ENCODE measurements at places on chromosomes 3 and 15.

DNA sequence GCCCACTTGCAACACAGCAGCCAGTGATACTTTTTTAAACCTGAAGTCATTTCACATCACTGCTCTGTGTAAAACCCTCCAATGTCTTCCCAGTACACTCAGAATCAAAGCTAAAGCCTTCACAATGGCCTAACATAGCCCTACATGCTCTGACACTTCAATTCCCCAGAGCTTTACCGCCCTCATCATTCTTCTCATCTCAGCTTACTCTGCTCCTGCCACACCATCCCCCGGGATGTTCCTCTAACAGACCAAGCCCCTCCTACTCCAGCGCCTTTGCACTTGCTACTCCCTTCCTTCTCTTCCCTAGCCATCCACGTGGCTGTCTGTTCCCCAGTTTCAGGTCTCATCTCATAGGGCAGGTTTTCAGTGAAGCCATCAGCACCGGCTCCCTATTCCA is 194.0 kb downstream of the SSR3 start:
- no peak for DNase-seq

- no peak for DNase-seq
Observed at GRCh38 chr15:66288551-66289185, 4.7 kb upstream of the DIS3L start.

- no peak for DNase-seq
Observed at GRCh38 chr3:23808525-23808924, 2.8 kb downstream of the UBE2E1 start.

- no peak for DNase-seq
Observed at GRCh38 chr15:94324835-94325767, 93.7 kb downstream of the MCTP2 start.

GRCh38 chr3:71890356-71890931 is 105.5 kb upstream of the PROK2 start:
- DNase-seq, result no peak

GRCh38 chr15:79572691-79573404 is 140.7 kb downstream of the MINAR1 start:
- DNase-seq, result no peak

DNA sequence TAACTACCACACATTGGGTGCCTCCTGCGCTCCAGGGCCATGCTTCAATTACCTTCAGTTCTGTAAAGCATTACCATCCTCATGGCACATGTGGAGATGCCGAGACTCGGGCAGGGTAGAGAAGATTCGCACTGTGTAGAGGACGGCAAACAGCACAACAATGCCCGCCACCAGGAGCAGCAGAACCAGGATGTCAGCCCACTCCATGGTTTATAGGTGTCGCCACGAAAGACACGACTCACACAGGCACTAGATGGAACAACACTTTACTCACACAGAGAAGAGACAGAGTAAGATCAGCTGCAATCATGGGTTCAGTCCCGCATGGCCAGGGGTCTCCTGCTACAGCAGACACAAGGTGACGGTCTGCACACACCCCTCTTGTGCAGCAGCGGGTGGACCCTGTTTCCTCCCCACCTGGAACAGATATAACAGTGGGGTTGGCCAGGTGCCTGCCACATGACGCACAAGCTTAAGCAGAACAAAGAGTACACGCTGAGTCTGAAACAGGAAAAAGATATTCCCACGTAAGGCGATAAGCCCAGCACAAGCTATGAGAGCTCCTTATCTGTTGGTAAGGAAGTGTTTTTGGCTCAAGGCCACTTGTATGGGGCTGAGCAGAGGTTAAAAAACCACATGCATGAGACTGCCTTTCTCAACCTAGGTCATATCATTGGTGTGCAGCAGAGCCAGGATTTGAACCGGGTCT is 2.5 kb upstream of the TBC1D21 start:
- DNase-seq, result no peak

DNA sequence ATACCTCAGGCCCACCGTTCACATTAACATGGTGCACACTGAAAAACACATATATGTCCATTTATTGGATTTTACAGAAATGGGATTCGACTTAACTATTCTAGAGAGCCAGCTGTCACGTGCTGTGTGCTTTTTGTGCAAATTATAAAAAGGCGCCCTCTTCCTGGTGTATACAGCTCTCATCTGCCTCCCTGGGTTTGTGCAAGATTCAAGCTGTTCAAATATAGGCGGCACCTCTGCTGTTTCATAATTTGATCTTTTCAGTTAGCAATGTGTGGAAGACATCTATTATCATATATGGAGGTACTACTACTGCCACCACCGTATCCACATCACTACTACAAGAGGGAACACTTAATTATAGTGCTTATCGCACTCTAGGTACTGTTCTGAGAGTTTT is 187.6 kb downstream of the EBLN2 start:
- DNase-seq, result no peak

GRCh38 chr3:195078891-195079440 is 192.0 kb downstream of the XXYLT1 start:
- DNase-seq, result no peak

DNA sequence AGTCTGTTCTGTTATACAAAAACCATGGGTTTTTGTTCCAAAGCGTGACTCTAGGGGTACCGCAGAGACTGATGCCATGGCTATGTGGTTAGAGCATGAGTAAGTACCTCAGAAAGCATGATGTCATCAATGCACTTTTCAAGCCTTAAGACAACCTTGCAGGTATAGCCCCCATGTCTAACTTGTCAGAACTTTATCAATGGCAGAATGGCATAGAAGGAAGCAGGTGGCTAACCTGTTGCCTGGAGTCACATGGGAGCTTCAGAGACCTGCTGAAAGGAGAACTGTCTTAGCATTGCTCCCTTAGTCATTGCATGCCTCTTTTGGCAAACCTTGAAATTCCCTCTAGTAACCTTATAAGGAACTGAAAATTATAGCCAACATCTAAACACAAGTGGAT is 52.5 kb downstream of the EOMES start:
- no peak for DNase-seq

GRCh38 chr3:129688271-129688895 is 81.9 kb upstream of the PLXND1 start:
- no peak for DNase-seq

DNA sequence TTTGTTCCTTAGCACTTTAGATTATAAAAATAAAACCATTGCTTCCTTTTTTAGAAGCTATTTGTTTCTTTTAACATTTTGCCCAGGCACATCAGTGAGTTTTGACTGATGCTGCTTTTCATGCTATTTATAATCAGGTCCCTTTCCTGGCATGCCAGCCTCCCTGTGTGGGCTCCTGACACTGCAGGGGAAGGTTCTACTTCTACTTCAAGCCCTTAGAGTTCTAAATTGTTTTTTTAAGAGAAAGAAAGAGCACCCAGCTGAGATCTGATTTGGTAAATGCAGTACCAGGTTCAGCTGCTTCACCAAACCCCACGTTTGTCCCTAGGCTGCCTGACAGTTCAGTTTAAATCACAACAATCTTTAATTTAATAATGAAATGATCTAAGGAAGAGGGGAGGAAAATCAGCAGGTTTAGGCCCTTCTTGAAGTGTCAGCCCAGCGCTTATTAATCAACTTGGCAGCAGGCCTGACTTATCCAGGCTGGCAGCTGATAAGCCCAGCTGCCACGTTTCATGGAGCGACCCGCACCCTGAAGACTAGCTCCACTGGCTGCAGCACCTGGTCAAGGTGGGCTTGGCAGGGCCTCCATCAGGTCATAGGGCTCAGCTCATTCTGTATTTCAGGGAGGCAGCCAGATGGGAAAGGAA is 29.0 kb downstream of the HGD start:
- DNase-seq, result no peak

- DNase-seq, result no peak
Observed at GRCh38 chr15:48470096-48470495, 138.9 kb downstream of the DUT start.

DNA sequence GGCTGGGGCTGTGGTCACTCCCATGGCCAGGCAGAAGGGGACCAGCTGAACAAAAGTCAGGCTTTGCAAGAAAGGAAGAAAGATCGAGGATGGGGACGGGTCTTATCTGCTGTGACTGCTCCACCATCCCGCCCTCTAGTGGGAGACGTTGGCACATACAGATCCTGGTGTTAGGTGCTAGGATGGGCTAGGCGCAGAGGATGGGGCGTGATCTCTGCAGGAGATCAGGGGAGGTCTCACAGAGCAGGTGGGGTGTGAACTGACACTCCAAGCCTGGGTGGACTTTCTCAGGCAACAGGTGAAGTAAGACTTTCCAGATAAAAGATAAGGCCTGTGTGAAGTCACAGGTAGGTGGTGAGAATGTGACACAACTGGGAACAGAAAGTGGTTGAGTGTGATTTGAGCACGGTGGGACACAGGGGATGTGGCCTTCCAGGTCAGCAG is 141.9 kb upstream of the SMAD3 start:
- peak; percentile 66 for DNase-seq

DNA sequence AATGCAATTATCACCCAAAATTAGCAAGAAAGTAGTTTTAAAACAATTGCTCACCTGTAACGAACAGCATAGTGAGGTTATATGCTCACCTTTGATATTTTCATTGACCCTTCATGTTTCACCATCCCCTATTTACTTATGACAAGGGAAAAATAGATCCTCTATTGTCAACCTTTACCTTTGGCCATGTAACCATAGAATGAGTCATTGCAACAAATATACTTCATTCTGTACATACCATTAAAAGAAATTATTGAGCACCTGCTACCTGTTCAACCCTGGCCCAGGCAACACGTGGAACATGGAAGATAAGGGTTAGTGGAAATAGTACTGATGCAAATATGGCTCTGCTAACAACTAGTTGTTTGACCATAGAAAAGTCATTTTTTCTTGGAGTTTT is 20.2 kb downstream of the LSAMP start:
- DNase-seq, result no peak

DNA sequence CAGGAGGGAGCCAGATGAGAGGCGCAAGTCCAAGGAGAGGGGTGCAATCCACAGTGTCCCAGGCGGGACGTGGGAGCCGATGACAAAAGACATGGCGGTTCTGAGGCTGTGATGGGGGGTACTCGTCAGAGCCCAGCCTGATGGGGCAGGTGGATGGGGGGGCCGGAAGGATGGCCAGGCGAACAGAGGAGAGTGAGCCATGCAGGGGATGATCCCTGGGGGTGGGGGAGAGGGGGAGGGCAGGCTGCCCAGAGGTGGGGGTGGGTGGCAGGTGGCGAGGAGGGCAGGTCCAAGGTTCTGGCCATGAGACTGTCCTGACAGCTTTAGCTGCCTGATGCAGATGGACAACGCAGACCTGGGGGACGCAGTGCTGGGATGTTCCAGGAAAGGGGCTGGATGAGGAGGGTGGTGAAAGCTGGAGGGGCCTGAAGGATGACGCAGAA is 8.9 kb upstream of the CSPG4 start:
- DNase-seq, result no peak

GRCh38 chr3:197484204-197484901 is 71.4 kb downstream of the BDH1 start:
- DNase-seq, result no peak

DNA sequence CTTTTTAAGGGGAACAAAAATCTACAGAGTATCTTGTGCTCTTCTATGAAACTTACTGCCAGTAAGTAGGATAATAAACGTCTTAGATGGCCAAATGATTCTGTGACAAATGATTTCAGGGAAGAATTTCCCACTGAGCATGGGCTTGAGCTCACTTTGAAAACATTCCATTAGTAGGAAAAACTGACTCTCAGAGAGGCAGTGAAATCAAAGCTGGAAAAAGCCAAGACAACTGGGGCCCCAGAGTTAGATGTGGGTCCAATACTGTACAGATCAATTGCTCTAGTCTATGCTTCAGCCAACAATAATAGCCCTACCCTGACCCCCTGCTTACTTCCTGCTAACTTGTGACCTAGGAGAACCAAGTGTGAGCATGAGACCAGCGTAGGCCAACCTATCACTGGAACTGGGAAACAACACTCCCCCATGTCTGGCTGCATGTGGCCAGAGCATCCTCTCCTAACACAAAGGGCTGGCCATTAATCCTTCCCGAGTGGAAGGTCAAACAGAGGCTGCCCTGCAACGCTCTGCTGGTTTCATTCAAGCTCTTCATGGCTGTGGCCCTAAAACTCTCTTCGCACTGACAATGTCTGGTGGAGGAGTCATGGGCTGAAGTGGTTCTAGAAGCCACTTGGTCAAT is 68.8 kb downstream of the FOXB1 start:
- no peak for DNase-seq

- DNase-seq, result no peak
Observed at GRCh38 chr3:188734395-188734794, 437.4 kb upstream of the TPRG1 start.

DNA sequence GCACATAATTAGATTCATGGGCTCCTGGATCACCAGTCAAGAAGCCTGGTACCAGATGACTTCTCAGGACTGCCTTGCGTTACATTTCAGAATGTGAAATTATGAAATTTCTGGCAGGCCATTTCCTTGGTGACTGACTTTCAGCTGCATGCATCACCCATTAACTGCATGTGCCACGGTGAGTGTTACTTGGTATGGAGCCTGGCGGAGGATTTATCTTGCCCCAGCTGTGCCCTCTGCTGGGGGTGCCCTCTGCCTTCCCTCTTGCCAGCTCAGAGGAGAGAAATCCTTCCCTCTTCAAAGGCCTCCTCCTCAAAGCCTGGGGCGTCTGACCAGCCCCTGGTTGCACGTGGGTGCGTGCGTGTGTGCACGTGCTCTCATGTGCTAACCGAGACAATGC is 57.7 kb upstream of the CTSH start:
- no peak for DNase-seq

DNA sequence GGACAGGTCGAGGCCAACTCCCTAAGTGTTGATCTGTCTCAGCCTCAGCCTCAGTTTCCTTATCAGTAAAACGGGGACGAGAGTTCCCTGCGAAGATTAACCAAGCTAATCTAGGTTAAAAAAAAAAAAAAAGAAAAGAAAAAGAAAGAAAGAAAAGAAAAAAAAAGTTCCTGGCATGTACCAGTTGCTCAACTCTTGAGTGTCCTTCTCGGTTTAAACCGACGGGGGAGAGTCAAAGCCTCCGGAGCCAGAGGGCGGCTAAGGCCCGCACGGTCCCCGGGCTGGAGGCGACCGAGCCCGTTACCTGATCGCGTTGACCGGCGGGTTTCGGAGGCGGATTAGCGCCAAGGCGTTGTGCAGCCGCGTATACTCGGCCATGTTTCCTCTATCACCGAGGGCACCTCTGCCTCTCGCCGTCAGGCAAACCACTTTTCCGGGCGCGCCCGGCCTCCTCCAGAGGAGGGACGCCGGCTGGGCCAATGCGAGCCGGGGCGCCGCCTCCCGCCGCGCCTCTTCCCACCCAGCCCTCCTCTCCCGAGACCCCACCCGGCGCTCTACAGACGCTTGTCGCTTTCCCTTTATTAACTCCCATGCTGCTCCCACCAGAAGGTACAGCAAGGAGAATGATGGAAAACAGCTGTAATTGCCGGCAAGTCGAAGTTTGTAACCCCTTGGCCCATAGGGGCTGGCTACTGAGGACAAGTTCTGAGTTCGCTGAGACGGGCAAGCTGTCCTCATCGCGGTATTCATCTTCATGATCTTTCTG is at the start of gene EHHADH:
Gene EHHADH, minus strand, starts transcription at position 405 of the 766 bp plus-strand sequence. Its CDS starts 27 bp downstream, at position 378.
- peak; percentile 48 for DNase-seq
